ENCODE measurements at places on chromosomes 11 and 22.

GRCh38 chr11:124749912-124750311 lies 2.1 kb downstream of the VSIG2 start:
- no peak for DNase-seq

DNA sequence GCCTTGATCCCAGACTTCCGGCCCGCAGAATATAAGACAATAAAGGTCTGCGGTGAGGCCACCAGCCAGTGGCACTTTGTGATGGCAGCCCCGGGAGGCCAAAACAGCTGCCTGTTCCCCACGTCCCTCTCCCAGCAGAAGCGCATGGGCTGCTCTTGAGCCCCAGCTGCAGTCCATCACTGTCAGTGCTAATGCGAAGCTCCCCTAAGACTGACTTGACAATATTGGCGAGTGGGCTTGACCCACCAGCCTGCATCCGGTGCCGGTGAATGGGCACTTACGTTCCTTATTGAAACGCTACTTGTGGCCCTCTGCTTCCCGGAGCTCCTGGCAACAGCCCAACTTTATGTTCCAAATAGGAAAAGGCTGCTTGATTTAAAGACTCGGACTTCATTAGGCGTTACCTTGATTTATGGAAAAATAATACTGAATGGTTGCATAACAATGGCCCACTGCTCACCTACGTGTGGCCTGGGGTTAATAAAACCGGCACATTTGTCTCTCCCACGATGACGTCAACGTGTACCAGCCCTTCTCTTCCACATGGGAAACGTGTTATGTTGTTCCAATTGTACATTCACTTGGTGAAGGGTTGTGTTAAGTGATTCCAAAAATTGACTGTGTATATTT lies 93.4 kb upstream of the SEPTIN5 start:
- no peak for DNase-seq

DNA sequence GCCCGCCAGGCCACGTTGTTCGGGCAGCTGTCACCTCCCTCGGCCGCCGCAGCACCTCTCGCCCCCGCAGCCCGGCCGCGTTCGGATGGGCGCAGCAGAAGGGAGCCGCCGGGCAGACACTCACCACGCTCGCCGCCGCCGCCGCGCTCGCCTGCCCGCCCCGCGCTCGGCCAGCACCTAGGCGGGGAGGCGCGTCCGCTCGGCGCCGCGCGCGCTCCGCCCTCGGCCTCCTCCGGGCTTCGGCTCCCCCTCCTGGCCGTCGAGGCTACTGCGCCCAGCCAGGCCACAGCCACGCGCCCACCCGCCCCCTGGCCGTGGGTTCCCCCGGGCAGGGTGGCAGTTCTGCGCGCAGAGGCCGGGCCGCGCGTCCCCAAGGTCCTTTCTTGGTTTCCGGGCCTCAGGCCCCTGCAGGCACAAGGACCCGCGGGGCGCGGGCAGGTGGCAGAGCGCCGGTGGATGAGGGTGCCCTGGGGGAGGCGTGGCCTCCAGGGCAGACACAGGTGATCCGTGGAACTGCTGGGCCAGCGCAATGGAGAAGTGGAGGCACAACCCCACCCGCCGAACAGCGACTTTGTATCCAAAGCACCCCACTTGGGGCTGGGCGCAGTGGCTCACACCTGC lies at the start of gene SLC25A22:
TSS of gene SLC25A22 (minus strand) at position 189 of the 621 bp plus-strand sequence. CDS start 3,275 bp downstream, outside the sequence.
- DNase-seq, result peak; percentile 91

DNA sequence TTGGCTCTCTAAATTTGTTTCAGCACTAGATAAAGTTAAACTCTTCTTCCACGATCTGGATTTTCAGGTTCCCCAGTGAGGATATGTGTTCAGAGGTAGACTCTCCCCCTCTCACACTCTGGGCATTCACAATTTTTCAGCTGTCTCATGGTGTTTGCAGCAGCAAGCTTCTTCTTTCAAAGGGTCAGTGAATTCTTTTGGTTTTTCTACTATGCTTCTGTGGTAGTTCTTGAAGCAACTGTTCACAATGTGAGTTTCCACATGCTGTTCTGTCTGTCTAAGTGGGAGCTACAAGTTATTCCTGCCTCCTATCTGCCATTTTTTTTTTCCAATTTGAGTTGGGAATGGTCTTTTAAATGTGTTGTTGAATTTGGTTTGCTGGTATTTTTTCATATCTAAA lies 25.4 kb downstream of the CNTF start:
- DNase-seq, result no peak

- no peak for DNase-seq
Observed at GRCh38 chr11:7871056-7871455, 60.0 kb downstream of the OR10A6 start.

- no peak for DNase-seq
Observed at GRCh38 chr11:2683806-2684205, 16.0 kb downstream of the KCNQ1OT1 start.

GRCh38 chr11:117855912-117856651 lies 20.4 kb downstream of the FXYD6 start:
- DNase-seq, result peak; percentile 16
